Stimulated activated CD8-positive, alpha-beta memory T cell treated with anti-CD3 and anti-CD28 coated beads, Interleukin-15, amount 100 ng/mL, for 24 hours (primary cell): ENCODE measurements at places on chromosomes 1 and 21.

- no peak for DNase-seq
Observed at GRCh38 chr1:182783068-182783467, 6.5 kb upstream of the NPL start.

DNA sequence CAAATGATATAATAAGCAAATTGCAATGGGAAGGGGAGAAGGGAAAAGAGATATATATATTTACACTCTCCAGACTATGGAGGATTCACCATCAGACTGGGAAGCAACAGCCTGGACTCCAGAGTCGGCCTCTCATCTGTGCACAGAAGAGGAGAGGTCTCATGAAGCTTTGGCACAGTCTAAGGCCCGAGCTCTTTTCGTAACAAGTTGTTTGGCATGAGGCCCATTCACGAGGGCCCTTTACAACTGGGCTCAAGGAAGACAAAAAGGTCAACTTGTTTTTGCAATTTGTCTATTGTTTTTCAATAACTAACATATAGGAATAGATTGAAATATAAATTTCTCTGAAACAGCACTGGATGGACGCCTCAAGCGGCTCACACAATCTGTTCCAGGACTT lies 66.7 kb upstream of the AJAP1 start:
- no peak for DNase-seq

DNA sequence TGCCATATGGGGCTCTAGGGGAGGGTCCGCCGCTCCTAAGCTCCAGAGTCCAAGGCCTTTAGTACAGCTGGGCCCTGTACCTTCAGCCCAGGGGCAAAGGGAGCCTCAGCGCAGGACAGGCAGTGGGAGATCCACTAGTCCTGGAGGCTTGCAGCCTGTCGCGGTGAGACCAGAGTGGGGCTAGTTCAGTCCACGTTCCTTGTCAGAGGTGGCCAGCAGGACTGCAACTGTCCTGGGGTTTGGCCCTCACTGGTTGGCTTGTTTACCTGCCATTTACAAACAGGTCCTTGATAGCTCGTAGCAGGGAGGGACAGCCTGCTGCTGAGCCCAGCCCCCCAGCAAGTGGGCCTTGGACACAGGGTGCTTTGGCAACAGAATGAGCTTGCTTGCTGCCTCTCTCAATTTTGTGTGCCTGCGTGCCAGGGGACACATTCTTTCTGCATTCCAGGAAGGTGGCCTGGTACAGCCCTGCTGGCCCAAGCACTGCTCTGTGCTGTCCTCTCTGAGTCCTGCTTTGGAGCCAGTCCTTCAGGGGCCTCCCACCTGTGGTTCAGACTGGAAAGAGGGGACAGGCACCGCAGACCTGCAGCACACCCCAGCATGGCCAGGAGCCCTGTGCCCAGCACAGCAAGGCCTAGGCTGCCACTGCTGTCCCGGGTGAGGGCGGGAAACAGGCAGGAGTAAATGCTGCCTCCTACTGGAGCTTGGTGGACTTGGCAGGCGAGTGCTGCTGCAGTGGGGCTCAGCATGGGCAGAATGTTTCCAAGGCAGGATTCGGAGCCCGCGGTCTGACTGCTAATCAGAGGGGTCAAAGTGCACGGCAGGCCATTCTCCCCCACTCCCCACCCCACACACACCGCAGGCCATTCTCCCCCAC lies 15.2 kb downstream of the H6PD start:
- no peak for DNase-seq

- no peak for DNase-seq
Observed at GRCh38 chr1:30140566-30140965, 582.8 kb downstream of the MATN1 start.

- no peak for DNase-seq
Observed at GRCh38 chr1:13786541-13786940, 86.6 kb downstream of the PRDM2 start.

DNA sequence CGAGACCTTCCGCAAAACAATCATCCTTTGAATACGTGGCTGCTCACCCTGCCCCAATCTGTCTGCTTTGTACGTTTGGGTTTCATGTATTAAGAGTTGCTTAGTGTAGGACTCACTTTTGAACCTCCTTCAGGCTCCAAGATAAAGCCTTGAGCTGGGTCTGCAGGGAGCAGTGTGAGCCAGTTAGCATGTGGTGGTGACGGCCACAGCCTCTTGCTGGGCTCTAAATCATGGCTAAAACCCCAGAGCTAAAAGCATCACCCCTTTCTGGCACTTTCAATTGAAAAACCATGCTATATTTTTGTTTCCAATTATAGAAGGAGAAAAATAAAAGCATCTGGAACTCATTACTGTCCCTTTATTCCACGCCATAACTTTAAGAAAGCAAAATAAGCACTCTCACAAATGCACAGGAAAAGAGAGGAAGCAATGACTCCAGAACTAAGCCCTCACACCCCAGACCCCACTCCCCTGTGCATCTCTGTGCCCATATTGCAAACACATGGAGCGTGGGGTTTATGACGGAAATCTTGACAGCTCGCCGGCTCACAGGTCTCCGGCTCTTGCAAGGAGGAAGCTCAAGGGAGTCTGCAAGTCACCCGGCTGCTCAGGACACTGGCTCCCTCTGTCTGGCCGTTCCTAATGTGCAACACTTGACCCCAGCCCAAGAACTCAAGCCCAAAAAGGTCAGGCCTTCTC lies 135.5 kb downstream of the MIS18A start:
- no peak for DNase-seq

DNA sequence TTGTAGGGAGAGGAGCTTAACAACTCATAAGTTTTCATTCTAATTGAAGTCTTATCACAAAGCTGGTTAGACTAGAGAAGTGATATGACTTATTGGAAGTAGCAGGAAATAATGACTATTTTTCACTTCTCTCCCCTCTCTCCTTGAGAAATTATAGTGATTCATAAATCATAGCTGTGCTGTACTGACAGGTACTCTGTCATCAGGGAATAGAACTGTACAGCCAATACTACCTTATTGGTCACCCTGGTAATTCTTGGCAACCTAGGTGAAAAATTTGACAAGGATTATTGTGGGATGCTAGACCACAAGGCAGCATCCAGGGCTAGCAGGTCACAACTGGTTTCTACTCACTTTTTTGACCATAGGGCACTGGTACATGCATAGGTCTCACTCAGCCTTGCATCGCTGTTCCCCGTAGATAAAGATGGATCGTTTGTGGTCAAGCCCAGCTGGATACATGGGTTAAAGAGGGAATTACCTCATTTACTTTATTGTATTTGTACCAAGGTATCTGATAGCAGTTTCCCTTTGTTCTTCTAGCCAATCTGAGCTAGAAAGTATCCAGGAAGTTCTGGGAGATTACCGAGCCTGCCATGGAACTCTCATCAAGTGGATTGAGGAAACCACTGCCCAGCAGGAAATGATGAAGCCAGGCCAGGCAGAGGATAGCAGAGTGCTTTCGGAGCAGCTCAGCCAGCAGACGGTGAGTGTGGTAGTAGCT lies 113.6 kb downstream of the MACF1 start:
- DNase-seq, result no peak

DNA sequence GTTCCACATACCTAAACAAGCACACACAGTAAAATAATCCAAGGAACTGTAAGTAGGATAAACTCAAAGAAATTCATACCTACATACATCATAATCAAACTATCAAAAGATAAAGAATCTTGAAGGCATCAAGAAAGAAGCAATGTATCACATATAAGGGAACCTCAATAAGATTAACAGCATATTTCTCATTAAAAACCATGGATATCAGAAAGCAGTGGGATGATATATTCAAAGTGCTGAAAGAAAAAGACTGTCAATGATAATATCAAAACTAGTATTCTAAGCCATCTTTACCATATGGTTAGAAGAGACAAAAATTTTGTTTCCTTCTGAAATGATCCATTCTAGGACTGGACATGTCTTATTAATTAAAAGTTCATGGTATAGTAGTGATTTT lies 37.1 kb upstream of the ADAM30 start:
- no peak for DNase-seq

GRCh38 chr1:2474933-2475371 lies 1.1 kb upstream of the PLCH2 start:
- DNase-seq, result no peak

- DNase-seq, result no peak
Observed at GRCh38 chr1:162882248-162882674, 21.3 kb upstream of the CCDC190 start.

DNA sequence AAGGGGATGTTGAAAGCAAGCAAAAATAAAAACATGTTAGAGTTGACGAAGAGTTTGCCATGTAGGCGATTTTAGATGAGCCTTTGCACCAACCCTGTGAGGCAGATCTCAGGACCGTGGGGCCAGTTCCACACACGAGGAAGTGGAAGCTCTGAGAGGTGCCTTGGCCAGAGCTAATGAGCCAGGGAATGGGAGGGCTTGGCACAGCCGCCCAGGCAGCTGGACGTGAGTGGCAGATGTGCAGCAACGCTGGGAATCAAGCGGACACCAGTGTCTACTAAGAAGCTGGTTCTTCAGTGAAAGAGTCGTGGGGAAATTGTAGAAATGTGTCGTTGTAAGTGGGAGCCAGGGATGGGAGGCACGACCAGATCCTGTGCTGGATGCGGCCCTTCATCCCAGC lies 58.9 kb upstream of the COL6A1 start:
- no peak for DNase-seq

DNA sequence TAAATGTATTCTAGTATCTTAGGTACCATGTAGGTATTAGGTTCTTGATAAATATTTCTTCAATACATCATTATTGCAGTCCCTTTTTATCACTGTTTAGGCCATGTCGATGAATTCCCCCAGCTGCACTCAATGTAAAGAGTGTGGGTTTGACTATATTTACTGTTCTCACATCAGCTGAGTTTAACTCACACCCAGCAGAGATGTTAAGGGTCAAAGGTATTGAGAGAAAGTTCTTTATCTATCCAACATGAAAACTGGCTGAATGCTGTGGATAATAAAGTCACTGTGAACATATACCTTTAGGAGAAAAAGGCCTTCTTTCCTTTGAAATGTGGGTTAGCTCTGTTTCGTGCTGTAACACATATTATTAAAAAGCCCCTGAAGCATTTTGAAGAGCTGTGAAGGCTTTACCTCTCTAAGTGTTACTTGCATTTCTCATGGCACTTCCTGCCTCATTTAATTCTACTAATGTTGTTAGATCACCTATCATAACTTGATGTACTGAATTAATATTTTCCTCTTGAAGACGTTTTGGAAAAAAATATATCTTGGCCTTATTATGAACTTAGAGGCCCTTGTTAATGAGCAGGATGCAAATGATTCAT lies 19.1 kb upstream of the LYST start:
- DNase-seq, result no peak

GRCh38 chr1:174072581-174072980 lies 50.4 kb upstream of the RC3H1 start:
- DNase-seq, result no peak

DNA sequence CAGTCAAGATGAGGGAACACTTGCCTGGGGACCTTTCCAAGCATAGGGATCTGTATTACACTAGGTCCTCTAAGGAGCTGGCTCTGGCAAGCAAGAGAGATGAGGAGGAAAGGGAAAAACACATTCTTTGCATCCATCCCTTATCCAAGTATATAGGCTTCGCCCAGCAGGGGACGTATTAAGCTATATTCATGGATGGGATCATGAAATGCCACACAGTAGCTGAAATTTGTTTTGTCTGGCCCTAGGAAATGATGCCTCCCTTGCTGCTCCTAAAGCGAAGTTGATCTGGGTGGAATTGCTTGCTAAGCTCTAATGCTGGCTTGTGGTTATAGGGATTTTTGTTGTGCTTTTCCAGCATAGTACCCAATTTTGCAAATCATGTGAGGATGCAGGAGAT lies 32.1 kb downstream of the CENPF start:
- no peak for DNase-seq
